ENCODE measurements at places on chromosomes 7 and 10.

GRCh38 chr10:70779088-70779487, 6.1 kb downstream of the TBATA start:
- DNase-seq: no peak

GRCh38 chr7:157418204-157419034, 81.6 kb downstream of the DNAJB6 start:
- DNase-seq: no peak

- peak; percentile 14 for DNase-seq
Observed at GRCh38 chr7:1607696-1608095, 37.9 kb upstream of the PSMG3 start.

DNA sequence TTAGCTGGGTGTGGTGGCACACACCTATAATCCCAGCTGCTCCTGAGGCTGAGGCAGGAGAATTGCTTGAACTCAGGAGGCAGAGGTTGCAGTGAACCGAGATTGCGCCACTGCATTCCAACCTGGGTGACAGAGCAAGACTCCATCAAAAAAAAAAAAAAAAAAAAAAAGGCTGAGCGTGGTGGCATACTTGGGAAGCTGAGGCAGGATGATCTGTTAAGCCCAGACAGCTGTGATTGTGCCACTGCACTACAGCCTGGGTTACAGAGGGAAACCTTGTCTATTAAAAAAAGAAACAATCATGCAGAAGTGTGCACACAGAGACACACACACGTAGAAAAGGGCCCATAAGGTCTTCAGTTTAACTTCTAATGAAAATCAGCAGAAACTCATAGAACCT, 150.6 kb downstream of the TPST1 start:
- DNase-seq: no peak

DNA sequence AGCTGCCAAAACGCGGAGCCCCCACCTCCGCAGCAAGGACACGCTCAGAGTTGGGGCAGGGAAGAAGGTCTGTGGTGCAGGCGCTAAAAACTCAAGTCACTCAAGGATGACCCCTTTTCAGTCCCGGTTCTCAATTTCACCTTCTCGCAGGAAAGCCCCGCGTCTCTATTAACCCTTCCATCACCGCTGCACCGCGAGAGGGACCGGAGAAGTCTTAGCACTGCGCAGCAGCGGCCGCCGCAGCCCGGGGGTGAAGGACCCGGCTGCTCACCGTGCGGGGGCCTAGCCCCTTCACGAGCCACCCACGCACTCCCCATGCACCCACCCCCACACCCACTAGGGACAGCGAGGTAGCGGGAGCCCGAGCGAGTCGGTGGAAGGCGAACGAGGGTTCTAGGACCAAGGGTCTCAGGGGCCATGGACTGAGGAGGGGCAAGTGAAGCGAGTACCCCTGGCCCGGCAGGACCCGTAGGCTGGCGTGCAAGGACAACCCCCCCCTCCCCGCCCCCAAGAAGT, 162.9 kb downstream of the SH3PXD2A start:
- DNase-seq: no peak

DNA sequence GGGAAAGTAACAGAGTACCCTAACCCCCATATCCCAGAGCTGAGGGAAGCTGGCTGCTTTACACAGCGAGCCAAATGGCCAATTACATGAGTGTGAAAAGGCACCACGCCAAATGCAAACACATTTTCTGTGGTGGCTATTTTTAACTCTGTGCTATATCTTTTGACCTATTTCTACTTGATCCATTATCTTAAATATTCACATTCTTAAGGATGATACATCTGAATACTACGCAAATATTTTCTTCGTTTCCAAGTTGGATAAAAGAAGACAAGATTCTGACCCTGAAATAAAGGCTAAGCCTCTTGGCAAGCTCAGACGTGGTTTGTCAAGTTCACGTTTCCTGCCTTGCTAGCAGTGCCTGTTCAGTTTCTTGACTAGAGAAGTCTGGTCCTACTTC, 146.7 kb upstream of the TMEM196 start:
- DNase-seq: no peak

- no peak for DNase-seq
Observed at GRCh38 chr7:13986208-13986607, 3.3 kb downstream of the ETV1 start.

DNA sequence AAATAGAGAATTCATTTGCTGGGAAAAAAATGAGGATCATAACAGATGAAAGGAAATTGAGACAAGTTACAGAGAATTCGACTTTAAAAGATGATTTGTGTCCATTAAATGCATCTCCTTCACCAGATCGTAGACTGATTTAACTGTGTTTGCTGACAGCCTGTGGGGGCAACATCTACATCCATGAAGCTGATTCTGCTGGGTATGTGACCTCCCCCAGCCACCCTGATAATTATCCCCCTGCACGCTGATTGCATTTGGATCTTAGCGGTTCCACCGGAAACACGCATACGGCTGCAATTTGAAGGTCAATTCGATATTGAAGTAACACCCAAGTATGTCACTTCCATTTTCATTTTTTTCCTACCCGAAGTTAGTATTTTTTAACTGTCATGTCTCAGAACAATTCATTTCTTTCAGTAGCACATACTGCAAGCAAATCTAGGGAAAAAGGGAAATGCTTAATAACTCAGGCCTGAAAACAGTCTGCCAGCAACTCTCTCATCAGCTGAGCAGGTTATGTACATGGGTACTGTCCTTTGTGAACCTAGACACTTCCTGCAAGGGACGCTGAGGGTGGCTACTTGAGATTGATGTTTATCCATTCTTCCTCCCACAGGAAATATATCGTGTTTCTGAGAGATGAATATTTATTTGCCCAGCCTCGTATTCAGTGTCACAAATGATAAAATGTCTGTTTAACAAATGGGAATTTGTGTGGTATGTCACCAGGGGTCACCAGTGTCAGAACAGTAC, 134.9 kb downstream of the ZNF22 start:
- DNase-seq: no peak

DNA sequence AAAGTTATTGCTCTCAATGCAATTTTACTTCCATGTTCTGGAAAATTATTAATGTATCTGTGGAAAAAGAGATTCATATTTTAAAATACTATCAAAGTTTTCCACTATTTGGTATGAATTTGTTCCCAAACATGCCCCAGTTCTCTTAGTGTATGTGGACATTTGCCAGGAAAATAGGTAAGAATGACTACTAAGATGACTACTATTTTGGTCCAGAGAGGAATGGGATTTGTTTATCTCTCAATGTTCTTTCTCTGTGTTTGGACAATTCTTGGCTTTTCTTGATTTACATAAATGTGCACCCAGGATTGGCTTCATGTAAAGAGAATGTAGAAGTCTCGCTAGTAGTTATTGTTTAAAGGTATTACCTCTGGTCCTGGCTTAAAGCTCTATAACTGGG, 60.3 kb upstream of the POT1 start:
- DNase-seq: no peak

- DNase-seq: no peak
Observed at GRCh38 chr10:44659320-44659719, 251.8 kb upstream of the TMEM72 start.

- DNase-seq: no peak
Observed at GRCh38 chr10:10818082-10818481, 199.6 kb upstream of the CELF2 start.

DNA sequence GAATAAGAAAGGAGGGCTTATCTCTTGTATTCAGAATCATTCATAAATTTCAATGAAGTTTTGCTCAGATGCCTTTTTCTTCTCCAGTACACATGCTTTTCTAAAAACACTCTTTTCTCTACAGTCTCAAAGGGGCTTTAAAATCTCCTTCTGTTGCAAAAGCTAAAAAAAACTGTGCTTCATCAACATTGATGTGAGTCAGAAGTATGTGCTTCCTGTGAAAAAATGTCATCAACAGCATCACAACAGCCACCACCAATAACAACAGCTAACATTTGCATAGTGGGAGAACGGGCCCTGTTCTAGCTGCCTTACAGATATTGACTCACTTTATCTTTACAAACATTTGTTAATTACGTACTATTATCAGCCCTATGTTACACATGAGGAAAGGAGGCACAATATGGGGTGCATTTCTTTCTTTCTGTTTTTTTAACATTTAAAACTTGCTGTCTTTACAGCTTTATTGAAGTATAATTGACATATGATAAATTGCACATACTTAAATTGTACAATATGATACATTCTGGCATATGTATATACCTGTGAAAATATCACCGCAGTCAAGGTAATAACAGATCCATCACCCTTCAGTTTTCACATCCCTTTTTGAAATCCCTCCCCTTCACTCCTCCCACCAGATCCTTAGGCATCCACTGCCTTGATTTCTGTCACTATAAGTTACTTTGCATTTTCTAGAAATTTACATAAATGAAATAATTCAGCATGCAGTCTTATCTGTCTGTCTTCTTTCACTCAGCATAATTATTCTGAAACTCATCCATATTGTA, 1605.4 kb upstream of the LRRTM3 start:
- DNase-seq: peak; percentile 74

DNA sequence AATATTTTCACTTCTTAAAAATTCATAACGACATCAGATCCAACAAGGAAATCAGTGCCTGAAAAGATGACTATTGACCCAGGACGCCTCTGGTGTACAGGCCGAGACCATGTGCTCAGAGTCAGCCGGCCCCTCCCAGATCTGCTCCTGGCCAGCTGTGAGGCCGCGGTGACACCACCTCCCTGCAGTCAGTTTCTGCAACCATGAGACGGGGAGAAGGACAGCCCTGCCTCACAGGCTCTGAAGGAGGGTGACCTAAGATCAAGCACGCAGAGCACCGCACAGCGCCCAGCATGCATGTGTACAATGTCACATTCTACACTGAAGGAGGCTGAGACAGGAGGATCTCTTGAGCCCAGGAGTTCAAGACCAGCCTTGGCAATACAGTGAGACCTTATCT, 2.6 kb upstream of the GPER1 start:
- no peak for DNase-seq

GRCh38 chr7:103762877-103763276, 226.6 kb downstream of the RELN start:
- no peak for DNase-seq

DNA sequence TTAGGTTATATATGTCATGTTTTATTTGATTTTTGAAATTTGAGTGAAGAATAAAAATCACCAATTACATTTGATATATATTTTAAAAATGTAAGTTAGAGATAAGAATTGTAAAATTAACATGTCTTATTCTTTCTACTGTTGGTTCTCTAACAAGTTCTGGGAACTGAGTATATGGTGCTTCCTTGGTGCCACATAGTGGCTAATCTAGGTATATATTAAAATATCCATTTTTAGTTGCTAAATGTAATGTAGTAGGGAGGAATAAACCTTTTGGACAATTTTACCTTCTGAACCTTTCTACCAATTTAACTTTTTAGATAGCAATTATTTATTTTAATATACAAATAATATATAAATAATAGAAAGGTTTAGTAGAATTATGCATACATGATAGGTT, 17.5 kb downstream of the CFAP69 start:
- peak; percentile 38 for DNase-seq

DNA sequence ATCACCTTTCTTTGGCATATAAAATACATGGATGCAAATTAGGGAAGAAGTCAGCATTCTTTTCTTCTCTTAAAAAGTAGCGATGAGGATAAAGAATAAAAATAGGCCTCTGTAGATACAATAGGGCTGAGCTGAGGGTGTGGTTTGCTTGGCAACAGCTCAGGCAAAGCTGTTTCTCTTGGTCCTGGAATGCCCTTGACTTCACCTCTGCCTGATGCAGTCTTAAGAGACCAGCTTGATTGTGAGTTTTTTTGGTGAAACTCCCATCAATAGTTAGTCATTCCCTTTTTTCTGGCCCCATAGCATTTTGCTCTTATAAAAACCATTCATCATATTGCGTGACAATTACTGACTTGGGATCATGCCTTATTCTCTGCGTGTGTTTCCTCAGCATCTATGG, 42.1 kb upstream of the MKLN1 start:
- no peak for DNase-seq

GRCh38 chr7:6614953-6615722, at the start of gene ZNF853:
ZNF853 (plus strand) TSS chr7:6615610; CDS start chr7:6616175, 565 bp downstream.
- DNase-seq: no peak

- DNase-seq: no peak
Observed at GRCh38 chr10:69232736-69233480, 12.8 kb downstream of the HKDC1 start.

DNA sequence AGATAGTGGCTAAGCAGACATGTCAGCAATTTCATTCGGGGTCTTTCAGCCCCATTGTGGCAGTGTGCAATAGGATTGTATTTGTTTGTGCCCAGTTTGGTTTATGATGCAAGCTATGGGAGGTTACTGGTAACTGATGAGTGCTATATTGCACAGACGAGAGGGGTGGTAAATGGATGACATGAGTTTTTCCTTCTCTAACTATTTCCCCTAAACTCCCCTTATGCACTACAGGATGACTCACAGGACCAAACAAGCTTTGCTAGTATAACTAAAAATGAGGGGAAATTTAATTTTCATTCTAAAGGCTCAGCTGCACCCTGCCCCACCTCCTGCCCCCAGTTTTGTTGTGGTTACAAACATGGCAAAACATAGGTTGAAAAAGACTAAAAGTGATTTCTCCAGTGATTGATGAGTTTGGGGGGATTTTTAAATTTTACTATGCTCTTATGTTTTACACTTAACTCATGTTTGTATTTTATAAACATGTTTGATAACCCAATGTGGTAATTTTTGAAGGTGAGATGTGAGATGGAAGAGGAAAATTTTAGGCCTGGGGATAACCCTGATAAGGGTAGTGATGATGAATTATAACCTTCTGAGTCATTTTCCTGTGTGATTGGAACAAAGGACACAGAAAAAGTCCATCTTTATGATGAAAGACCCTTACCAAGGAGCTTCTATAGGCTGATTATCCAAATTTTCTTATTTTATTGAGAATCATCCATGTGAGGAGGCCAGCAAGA, 60.8 kb upstream of the NAMPT start:
- no peak for DNase-seq

DNA sequence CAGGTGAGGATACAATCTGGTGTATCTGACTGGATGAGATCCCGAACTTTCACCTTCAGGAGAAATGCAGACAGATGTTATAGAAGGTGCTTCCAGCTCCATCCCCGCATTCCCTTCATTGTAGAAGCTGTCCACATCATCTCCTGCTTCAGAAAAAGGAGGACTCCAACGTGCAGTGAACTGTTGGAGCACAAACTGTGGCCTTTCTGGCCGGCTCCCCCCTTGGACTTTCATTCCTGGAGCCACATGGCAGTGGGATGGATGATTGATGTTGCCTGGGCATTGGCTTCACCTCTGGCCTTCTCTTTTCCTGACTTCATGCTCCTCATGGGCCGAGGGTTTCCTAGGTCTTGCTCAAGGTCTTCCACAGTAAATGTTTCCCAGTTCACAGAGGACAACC, 29.6 kb upstream of the ZNF273 start:
- DNase-seq: no peak

Measured in kidney capillary endothelial cell (primary cell).